CD4-positive, alpha-beta T cell treated with Interleukin-4 for 1 hour (primary cell): ENCODE measurements at places on chromosomes 7 and 10.

DNA sequence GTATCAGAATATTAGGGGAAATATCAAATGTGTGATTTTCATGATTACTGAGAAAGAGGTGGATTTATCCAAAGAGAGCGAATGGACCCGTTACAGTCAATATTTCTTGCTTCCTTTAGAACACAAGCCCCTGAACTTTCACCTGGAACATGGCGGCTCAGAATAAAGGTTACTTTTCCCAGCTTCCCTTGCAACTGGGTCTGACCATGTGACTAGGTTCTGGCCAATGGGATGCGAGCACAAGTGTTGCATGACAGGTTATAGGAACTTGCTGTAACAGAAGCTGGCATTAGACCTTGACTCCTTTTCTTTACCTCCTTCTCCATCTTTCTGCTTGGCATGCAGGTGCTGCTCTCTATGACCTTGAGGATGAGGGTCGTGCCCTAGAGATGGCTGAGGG lies 556.1 kb downstream of the TYW1 start:
- no peak for DNase-seq

DNA sequence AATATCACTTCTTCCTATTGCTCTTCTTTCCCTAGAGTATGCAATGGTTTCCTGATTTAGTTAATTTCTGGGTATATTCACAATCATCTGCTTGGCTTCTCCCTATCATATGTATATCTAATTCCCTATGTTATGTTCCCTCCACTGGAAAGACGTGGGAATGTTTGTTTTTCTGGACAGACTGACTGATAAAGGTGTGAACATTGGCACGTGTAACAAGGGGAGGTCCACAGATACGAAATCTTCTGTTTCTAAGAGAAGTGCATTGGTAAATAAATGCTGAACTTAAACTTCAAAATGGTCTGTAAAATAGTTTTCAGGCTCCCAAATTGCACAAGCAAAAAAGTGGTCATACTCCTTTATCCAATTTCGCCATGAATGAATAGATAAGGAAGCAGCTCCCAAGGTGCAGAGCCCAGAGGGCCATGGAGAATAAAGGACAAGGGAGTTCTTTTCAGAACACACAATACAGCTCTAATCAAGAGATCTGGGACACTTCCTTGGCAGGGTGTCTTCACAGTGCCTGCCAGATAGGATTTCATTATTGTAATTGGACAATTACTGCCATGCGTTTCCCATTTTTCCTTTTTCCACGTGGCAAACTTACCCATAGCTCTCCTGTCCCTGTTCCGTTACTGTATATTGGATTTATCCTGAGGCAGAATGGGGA lies 141.9 kb downstream of the RNF133 start:
- DNase-seq: no peak

DNA sequence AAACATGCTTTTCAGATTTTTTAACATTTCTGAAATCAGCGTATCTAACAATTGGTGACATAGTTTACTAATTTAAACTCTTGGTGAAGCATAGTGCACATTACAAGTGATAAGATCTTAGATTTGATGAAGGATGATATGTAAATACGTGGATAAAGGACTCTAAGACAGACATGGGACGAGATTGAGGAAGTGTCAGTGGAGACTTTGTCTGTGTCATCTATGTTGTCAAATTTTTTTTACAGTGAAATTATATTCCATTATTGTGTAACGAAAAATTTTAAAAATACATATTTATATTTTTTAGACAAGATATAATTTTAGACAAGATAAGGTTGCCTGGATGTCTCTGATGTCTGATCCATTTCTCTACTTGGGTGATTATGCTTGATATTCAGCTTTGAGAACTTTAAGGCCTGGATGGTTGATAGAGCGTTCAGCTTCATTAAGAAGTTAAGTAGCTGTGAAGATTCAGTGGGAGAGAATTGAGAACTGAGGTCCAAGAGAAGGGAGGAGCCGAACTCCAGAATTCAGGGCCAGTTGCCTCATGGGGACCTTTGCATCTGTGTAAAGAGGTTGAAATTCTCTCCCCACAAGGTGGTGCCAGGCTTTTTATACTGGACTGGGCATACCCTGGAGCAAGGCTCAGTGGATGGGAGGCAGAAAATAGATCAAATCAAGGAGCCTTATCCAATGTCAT lies 62.7 kb downstream of the KAT6B start:
- DNase-seq: no peak

DNA sequence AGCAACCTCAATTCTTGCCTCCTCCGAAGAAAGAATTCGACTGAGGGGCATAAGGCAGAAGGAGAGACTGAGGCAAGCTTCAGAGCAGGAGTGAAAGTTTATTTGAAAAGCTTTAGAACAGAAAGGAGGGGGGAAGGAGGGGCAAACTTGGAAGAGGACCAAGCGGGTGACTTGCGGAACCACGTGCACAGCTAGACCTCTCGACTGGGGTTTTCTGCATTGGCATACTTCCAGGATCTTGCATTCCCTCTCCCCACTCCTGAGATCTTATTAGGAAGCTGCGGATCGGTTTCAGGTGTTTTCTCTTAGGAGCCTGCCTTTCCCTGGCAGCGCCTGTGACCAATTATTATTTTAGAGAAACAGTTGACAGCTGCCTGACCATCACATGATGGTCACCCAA lies 20.3 kb upstream of the CPXM2 start:
- DNase-seq: no peak

- DNase-seq: no peak
These were observed 75.6 kb downstream of the KAT6B start for GRCh38 chr10:74901867-74902450.

DNA sequence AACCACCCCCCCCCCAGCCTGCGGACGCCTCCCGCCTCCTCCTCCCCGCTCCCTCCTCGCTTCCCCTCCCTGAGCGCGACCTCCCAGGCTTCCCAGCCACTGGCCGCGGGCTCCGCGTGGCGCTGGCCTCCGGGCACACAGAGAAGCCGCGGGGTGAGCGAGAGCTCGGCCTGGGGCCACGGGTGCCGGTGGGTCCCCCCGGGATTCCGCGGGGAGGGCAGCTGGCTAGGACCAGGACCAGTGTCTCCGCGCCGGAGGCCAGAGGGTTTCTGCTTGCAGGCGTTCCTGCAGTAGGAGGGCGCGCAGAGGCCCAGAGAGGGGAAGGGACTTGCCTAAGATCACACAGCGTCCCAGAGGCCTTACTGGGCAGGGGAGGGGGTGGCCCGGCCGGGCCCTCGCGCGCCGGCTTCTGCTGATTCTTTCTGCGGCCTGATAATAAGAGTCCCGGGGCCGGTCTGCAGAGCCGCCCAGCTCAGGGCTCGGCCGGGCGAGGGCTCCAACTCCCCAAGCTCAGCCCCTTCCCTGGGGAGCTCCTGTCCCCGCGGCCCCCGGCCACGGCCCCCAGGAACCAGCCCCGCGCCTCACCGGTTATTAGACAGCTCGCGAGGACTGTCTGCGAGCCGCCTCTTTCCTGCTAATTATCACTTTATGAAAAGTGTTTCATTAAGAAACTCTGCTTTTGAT lies 10.1 kb downstream of the UNCX start:
- DNase-seq: no peak

- DNase-seq: peak; percentile 46
These were observed 51.4 kb upstream of the SMNDC1 start for GRCh38 chr10:110355922-110356627.

DNA sequence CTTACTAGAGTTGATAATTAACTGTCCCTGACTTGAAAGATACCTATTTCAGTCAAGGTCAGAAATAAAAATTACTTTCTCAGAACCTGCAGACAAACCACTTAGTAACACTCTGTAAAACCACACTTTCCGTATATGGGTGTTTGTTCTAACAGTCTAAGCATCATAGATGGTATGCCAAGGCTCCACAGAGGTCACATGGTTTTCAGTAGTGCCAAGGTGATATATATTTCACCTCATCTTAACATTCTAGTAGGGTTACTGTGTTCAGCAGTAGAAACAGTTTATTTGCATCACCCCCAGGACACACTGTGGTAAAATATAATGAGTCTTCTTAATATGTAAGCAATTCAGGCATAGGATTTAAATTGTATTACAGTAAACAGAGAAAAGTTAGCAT lies 61.5 kb downstream of the KCND2 start:
- no peak for DNase-seq

- no peak for DNase-seq
These were observed 410.5 kb upstream of the C7orf33 start for GRCh38 chr7:148180075-148180474.

DNA sequence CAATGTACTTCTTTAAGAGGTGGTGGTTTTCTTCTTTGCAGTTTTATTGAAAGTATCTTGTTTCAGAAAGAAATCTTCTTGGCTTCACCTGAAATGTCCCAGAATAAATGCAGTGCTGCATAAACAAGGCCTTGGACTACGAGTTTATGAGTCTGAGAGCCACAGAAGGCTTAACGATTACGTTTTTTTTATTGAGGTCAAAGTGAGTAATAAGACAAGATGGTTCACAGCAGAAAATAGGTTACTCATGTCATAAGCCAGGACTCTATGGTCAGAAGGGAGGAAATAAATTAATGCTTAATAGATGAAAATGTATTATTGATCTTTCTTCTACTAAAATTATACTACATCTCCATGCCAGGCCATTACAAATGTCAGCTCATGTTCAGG lies 13.7 kb upstream of the NPTX2 start:
- DNase-seq: no peak

- DNase-seq: no peak
These were observed 180.3 kb upstream of the GRB10 start for GRCh38 chr7:50962962-50963374.

GRCh38 chr10:35643151-35644049 lies 1.3 kb upstream of the FZD8 start:
- DNase-seq: no peak

- no peak for DNase-seq
These were observed 208.0 kb downstream of the RELN start for GRCh38 chr7:103781409-103781808.

DNA sequence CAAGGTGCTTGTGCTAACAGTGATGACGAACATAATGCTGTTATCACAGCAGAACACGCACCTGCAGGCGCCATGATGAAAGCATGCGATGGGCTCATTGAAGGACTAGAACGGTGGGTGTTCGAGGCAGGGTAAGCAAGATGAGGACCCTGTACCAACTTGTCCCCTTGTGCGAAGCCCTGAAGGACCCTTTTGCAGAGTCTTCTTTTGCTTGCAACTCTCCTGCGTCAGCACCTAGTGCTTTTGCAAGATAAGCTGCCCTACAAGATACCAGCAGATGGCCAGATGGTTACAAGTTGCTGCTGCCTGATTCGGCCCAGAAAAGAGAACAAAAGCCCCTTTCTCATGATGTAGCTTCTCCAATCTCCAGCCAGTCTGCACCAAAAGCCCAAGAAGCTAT lies 4.2 kb upstream of the IL15RA start:
- DNase-seq: no peak

DNA sequence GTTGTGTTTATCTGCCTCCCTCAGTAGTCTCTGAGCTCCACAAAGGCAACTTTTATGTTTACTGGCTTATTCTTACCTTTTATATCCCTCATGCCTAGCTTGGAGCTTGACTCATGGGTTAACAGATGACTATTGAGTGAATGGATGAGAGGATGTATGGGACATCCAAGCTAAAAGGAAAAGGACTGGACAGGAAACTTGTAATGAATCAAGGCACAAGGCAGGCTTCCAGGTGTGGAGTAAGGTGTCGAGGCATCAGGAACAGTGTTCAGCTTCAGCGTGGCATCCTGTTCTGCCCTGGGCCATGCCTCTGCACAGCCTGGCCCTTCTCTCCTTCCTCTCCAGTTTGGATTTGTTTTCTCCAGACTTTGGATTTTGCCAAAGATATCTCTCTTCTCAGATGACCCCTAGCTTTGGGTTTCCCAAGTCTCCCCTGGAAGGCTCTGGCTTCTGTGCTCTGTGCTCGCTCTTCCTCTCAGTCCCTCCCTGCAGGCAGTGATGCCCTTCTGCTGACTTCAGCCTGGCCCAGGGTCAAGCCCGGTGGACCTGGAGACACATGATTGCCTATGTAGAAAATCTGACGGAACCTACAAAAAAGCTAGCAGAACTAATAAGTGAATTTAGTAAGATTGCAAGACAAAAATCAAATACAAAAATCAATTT lies 367.3 kb downstream of the CXCL12 start:
- DNase-seq: no peak

DNA sequence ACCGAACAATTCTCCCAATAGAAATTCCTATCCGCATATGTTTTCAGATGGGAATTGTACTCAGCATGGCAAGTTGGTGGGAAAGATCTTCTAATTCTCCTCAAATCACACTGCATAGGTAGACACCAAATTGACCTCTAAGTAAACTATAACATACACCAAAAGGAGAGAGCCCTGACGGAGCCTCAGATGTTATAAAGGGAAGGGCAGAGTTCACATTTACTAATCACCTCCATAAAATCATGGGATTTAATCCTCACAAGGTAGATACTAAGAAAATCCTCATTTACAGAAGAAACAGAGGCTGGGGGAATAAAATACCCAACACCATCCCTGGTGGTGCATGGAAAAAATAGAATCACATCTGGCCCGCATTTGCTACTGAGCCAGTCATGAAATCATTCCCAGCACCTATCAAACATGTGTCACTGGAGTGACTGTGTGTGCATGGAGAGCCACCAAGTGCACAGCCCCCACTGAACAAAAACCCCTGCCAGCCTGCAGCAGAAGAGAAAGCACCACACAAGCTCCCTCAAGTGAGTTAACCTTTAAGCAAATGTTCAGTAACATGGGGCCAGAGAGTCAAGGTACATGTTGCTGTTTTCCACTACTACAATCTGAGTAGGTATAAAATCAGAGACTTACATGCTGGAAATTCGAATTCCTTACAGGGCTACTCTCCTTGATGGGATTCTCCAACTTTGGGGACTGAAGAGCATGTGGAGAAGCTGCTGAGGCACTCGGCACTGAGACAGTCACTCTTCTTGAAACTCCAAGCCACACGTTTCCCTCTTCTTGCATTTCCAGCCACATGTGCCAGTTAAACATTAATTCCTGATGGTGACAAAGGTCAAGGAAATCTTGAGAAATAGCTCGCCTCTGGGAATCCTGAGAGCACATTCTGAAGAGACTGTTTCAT lies at the start of gene DDC:
DDC (minus strand) TSS at position 766 of the 919 bp plus-strand sequence. CDS start 21,320 bp downstream, outside the sequence.
- DNase-seq: no peak

- no peak for DNase-seq
These were observed 46.2 kb downstream of the SMNDC1 start for GRCh38 chr10:110258542-110258941.

DNA sequence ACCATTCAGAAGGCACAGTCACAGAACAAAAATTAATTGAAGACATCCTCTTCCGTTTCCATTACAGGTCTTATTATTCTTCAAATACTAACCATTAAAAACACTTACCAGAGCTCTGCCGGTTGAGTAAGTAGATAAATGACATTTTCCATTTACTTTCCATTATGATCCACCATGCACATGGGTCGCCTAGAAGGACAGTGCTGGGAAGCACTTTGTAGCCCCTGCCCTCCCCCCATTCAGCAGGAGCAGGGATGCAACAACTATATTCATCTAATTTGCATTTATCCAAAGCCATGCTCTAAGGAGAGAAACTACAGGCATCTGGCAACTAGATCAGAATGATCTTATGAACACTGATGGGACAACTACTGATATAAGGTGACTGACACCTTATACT lies 76.8 kb upstream of the AFAP1L2 start:
- DNase-seq: no peak

- DNase-seq: no peak
These were observed 10.4 kb downstream of the CALML3 start for GRCh38 chr10:5534880-5535856.

GRCh38 chr10:130999376-131000202 lies 311.9 kb downstream of the TCERG1L start:
- DNase-seq: no peak

- no peak for DNase-seq
These were observed 8.0 kb upstream of the SERPINE1 start for GRCh38 chr7:101118856-101119255.
